NCI-H2171 treated with DMSO at 0.1 percent for 48 hours (cell line): ENCODE measurements at places on chromosomes 2 and 18.

GRCh38 chr2:68721482-68722101, 13.0 kb upstream of the ARHGAP25 start:
- DNase-seq = no peak

DNA sequence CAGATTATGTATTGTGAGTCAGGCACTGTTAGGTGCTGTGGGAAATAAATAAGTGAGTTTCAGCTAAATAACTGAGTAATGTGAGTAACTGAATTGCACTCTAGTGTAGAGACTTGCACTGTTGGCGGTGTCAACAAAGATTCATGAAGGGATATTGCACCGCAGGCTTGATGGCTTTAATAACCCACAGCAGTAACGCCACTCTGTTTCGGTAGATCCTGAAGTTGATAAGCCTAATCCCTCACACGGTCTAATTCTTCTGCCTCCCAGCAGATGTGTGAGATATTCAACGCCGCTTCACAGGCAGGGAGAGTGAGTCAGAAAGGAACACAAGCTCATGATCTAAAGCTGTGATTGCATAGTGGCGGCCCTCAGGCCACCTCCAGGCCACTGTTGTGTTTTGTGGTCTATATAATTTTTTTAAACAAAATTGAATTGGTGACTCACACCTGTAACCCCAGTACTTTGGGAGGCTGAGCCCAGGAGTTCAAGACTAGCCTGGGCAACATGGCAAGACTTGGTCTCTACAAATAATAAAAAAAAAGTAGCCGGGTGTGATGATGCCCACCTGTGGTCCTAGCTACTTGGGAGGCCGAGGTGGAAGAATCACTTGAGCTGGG, 94.3 kb downstream of the LIPG start:
- peak; percentile 17 for DNase-seq

DNA sequence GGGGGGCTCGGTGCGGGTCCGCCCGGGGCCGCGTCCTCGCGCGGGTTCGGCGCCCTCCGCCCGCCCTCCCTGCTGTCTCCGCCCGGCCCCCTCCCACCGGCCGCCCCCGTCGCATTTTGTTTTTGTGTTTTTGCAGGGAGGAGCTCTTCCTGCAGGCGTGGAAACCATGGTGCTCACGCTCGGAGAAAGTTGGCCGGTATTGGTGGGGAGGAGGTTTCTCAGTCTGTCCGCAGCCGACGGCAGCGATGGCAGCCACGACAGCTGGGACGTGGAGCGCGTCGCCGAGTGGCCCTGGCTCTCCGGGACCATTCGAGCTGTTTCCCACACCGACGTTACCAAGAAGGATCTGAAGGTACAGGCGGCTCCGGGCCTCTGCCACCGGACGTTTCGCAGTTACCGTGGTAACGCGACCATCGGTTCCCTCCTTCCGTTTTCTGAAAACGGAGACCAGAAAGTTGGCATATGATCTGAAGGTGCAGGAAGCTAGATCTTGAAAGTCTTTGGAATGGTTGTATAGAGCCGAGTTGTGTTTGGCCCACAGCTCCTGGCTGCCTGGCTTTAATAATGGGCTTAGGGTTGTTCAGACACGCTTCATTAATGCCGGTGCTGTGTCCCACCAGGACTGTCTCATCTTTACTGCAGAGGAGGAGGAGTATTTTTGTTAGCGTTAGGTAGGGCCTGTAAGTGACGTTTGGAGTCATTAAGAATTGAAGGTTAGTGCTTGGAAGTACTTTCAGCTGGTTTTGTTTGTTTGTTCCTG, 891 bp downstream of the KDM3A start:
- DNase-seq = peak; percentile 41

- DNase-seq = no peak
These were observed 39.6 kb downstream of the EMX1 start for GRCh38 chr2:72956936-72957335.

DNA sequence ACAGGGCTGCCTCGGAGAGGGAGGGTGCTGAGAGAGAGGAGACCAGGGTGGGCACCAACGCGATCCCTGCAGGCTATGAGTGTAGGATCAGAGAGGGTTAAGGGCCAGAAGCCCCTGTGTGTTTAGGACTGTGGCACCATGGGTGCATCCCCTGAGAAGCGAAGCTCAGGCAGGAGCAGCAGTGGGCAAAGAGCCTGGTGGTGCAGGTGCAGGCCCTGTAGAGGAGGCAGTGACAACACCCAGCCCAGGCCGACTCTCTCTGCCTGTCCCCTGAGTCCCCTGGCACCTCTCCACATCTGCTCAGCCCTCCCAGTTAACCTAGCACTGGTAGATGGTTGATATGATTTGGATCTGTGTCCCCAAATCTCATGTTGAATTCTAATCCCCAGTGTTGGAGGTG, 139.8 kb downstream of the RNF152 start:
- no peak for DNase-seq

DNA sequence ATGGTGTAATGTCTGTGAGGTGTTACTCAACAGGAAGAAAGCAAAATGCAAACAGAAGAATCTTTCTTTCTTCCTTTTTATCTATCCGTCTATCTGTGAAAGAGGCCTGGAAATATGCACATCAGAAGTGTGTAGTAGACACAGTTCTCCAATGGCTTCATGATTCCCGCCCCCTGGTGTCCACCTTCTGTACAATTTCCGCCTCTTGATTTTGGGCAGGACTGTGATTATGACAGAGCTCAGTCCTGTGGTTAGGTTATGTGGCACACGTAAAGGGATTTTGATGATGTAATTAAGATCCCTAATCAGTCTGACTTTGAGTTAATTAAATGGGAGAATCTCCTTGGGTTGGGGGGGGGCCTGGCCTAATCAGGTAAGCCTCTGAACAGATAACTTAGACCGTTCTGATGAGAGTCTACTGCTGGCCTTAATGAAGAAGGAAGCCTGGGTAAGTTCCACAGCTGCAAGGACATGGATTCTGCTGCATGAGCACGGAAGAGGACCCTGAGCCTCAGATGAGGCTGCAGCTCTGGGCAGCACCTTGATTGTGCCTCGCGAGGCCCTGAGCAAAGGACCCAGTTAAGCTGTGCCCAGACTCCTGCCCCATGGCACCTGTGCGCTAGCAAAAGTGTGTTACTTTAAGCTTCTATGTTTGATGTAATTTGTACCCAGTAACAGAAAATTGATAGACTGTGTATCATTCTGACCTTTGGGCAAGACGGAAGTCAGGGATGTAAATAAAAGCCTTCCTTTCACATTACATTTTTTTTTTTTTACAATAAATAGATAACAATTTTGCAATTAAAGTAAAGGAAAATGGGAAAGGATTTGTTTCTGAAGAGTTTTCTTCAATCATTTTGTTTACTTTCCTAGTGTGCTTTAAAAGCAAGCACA, 11.3 kb upstream of the KCNF1 start:
- DNase-seq = no peak

- no peak for DNase-seq
These were observed 37.8 kb upstream of the ITPRID2 start for GRCh38 chr2:181853696-181854095.

GRCh38 chr2:239724194-239724849, 300.8 kb downstream of the NDUFA10 start:
- DNase-seq = peak; percentile 2

GRCh38 chr18:71673954-71674353, 870.2 kb downstream of the CBLN2 start:
- no peak for DNase-seq

DNA sequence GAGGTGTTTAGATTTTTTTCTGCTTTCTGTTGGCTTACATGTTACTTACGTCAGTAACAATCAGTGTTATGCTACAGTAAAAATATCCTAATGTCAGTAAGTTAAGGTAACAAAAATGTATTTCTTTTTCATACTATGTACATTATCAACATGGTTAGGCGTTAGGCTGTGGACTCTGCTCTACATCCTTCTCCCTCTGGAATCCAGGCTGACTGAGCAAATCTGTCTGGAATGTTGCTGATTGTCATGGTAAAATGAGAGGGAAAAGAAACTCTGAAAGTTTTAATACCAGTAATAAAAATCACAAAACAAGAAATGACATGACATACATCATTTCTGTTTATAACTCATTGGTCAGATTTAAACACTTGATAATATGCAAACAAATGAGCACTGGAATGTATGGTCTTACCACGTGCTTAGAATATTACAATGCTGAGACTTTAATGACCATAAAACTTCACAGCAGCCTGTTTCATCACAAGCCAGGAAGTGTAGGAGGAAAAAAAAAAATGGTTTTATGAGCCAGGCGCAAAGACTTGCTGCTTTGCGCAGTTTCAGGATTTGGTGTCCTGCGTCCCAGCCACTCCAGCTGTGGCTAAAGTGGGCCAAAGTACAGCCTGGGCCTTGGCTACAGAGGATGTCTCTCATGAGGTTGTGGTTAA, 252.4 kb downstream of the FSIP2 start:
- DNase-seq = no peak

GRCh38 chr18:6031002-6031401, 135.7 kb upstream of the TMEM200C start:
- no peak for DNase-seq

GRCh38 chr2:70534183-70534836, 19.3 kb downstream of the TGFA start:
- DNase-seq = no peak

DNA sequence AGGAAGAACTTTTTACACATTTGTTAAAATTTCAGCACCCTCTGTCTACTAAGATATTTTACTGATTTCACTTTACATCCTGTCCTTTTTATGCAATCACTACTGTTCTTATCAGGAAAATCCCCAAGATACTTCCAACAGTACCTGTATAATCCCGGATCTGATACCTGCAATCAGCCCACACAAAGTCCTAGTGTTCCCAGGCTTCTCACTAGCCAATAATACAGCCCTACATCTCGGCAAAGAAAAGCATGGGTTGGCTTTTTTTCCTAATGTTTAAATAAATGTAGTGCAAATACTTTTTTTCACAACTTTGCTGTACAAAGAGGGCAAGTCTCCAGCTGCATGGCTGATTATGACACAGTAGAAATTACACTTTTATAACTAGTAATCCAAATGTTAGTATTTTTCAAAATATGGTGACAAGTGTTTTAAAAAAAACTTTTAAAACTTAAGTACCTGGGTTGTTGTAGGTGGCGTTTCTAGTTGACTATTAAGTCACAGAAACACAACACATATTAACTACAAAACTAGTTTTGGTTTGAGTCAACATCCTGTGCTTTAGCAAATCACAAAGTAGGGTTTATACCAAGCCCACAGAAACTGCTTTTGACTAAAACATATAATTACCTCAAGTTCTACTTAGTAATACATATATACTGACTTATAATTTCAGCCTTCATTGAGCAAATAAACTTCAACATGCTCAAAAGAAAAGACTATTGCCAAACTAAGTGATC, 19.5 kb downstream of the CNOT11 start:
- no peak for DNase-seq

DNA sequence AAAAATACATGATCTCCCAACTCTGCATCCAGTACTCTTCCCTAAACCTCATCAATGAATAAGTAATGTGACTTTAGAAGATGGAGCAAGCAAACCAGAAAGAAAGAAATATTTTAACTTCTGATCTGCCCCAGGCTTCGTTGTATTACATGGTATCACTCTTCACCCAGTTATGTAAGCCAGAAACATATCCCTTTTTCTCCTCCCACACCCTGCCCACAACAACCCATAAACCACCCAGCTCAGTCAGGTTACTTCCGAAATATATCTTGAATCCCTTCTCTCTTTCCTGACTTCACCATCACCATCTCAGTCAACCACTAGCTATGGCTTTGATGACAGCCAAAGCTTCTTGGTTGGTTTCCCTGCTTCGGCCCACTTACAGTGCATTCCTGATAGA, 295.8 kb upstream of the PARD3B start:
- DNase-seq = no peak

DNA sequence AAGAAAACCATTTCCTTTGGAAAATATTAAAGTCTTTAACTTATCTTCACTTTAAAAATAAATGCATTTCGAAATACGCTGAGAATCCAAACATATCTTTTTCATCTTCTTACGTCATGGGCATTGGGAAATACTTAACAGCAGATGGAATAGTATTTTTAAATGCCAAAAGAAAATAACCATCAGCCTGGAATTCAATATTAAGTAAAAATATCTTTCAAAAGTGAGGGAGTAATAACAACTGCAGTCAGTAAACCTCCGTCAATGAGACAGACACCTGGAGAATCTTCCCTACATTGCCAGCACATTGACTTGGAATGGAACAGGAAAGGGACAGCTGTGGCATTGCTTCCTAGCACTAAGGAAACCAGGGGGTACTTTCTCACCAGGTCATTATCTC, 290.4 kb upstream of the TNP1 start:
- DNase-seq = no peak

GRCh38 chr2:44825702-44826101, 115.8 kb upstream of the SIX3 start:
- peak; percentile 92 for DNase-seq

GRCh38 chr18:74266161-74266560, 25.6 kb downstream of the CYB5A start:
- no peak for DNase-seq

DNA sequence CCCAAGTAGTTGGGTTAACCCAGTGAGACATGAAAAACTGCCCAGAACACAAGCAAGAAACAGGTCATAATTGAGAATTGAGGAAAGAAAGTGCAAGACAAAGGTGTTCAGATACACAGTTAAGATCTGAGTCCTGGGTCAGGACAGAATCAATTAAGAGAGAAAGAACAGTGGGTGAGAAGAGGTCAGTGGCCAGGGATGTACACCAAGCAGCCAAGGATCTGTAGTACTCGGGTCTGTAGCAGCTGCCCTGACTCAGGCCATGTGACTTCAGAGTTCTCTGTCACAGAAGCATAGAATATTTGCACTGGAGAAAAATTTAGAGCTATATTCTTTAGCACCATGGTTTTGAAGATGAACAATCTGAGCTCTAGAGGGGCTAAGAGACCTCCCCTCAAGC, 141.6 kb downstream of the SLC8A1 start:
- DNase-seq = no peak

DNA sequence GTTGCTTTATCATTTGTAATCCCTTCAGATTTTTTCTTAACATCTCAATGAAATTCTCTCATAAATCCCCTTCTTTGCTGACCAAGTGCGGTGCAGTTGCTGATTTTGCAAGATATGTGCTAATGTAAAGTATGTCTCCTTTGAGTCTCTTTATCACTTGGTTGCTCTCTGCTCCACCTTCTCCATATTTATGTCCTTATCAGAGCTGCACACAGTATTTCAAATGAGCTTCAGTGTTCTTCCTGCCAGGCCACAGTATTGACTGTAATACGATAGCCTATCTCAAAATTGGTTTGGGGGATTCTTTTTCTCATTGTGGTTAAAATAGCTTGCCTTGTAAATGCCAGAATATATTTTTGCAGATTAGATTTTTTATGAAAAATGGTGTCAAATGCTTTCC, 32.2 kb downstream of the MAIP1 start:
- DNase-seq = peak; percentile 72

- no peak for DNase-seq
These were observed 194.9 kb downstream of the LRATD1 start for GRCh38 chr2:14827226-14828023.

DNA sequence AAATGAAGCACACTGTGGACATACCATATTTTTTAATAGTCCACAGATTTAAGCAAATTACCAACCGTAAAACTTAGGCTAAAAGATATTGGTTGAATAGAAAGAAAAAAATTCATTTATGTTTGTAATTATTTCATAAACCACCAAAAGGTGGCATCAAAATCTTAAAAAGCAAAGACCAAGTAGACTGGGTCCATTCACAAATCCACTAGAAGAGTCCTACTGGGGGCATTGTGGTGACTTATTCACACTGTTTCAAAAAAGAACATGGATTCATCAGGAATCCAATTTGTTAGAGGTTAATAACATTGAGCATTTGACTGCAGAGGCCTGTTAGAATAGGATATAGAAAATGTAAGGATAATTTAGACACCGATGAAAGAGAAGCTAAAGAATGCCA, 194.9 kb upstream of the KYNU start:
- DNase-seq = no peak

GRCh38 chr2:9668687-9669345, 38.0 kb upstream of the YWHAQ start:
- peak; percentile 12 for DNase-seq

- peak; percentile 93 for DNase-seq
These were observed 90.2 kb downstream of the FAM161A start for GRCh38 chr2:61763605-61764034.
